T-helper 9 cell (primary cell): ENCODE measurements at places on chromosomes 13 and 19.

DNA sequence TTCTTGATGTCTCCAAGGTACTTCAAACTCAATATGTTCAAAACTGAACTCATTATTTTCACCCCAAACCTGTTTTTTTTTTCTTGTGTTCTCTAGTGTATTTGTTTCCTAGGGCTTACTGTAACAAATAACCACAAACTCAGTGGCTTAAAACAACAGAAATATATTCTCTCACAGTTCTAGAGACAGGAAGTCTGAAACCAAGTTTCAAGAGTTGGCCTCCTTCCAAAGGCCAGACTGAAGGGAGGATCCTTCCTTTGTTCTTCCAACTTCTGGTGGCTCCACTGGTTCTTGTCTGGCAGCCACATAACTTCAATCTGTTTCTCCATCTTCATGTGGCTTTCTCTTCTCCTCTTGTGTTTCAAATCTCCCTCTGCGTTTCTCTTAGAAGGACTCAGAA lies 62.0 kb upstream of the PDCD5 start:
- DNase-seq = no peak

DNA sequence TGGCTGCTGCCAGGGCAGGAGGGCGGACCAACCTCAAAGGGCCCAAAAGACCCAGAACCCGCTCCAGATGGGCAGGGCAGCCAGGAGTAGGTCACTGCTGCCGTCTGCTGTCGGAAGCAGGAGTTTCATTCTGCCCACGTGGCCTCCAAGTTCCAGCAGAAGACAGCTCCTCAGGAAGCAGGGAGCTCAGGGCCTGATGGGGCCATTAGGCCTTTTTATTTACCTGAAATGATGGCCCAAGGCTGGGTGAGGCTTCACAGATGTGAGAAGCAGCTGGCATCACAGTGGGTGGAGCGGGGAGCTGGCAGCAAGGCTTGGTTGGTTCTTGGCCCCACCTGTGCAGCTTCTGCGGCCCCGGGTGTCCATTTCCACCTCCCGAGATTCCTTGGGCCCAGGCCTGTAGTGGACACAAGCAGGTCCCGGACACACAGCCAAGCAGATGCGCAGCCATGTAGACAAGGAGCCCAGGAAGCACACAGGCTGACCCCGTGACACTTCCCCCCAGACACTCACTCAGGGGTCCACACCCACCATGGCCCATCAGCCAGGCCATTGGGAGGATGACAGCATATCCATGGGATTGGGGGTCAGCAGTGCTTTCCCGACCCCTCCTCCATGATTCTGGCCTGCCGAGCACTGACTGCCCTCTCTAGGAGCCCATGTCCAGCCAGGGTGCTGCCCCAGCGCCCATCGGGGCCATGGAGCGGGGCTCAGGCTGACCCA lies 26.4 kb downstream of the C13orf46 start:
- DNase-seq = no peak

- DNase-seq = no peak
Measured at GRCh38 chr13:26340807-26341206, 86.9 kb downstream of the CDK8 start.

DNA sequence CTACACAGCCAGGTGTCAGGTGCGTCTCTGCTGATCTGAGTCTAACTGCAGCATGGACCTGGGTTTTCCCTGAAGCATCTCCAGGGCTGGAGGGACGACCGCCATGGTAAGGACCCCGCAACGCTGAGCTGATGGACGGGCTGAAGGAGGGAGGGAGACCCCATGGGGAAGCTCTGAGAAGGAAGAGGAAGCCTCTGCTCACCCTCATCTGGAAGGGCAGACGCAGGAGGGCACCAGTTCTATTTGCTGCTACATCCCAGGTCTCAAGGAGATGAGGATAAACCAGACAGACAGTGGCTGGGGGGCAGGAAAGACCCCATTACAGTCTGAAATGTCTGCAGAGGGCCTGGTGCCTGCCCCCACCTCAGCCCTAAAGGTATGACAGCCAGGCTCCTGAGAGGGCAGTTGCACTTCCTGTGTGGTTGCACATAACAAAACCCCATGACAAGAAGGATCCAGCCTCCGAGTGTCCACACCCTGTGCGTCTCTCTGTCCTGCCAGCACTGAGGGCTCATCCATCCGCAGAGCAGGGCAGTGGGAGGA lies at the start of gene LILRA2:
Gene LILRA2 (plus strand): TSS at position 461 of the 543 bp plus-strand sequence. CDS start 89 bp downstream, outside the sequence.
- no peak for DNase-seq

- DNase-seq = no peak
Measured at GRCh38 chr13:101757446-101758039, 305.1 kb downstream of the ITGBL1 start.

DNA sequence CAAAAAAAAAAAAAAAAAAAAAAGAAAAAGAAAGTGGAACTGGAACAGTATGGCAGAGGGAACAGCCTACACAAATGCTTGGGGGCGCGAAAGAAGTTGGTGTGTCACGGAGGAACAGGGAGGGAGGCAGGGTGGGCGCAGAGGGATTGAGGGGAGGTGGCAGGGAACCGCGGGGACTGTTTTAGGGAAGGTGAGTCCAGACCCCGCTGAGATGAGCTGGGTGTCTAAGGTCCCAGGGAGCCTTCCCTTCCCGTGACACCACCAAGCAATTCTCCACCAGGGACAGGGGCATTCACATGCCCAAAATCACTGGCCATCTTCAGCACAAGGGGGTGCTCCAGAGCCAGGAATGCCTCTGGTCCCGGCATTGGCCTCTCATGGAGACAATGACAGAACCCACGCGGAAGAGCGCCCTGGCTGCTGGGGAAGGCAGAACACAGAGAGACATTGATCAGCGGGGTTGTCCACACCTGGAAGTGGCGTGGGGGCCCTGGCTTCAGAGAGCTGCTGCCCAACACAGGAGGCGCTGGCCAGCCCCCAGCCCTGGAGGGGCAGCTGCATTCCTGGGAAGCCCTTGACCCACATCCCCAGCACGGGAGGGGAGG lies 6.9 kb downstream of the PEAK3 start:
- DNase-seq = no peak

- DNase-seq = no peak
Measured at GRCh38 chr19:6213696-6214641, 65.8 kb downstream of the MLLT1 start.

GRCh38 chr19:8558325-8558724 lies 18.9 kb downstream of the MYO1F start:
- no peak for DNase-seq

GRCh38 chr13:41061914-41062837 lies 867 bp downstream of the WBP4 start:
- DNase-seq = no peak

GRCh38 chr13:113122550-113123225 lies at the start of gene F10:
Gene F10, plus strand, starts transcription at chr13:113122799. Its CDS starts 57 bp downstream, at chr13:113122856.
- DNase-seq = no peak

GRCh38 chr13:39144941-39145533 lies 106.8 kb downstream of the NHLRC3 start:
- DNase-seq = no peak

DNA sequence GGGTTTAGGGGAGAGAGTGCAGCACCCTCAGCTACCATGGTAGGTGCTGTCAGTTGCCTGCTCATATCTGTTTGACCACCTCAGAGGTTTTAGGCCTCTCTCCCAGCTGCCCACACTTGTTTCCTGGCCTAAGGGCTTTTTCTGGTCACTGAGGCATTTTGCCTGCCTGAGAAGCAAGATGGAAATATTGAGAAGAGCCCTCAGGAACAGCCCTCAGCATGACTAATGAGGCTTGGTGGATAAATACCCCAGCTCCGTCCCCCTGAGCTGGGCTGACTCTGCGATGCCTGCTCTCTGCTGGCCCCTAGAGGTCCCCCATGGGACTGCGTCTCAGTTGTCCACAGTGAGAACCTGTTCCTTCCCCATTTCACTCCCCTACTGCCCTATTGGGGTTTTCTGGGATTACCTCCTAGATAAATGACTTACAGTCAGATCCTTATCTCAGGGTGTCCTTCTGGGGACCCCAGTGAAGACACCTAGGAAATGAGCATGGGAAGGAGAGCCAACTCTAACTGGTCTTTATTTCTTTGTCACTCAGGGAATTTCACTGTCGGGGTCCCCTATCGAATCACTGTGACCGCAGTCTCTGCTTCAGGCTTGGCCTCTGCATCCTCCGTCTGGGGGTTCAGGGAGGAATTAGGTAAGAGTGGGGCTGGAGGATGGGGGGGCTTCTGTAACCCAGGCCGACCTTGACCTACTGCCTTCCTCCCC lies 13.3 kb downstream of the PALM3 start:
- DNase-seq = peak; percentile 76

- no peak for DNase-seq
Measured at GRCh38 chr13:110984798-110985197, 69.9 kb upstream of the ANKRD10 start.

GRCh38 chr19:2083174-2083854 lies 12.8 kb downstream of the MOB3A start:
- peak; percentile 57 for DNase-seq

- DNase-seq = no peak
Measured at GRCh38 chr13:31093145-31093885, 68.4 kb downstream of the HSPH1 start.
